ENCODE measurements at places on chromosomes 2 and 18.

- DNase-seq, result no peak
Measured at GRCh38 chr18:63505566-63506335, 29.0 kb downstream of the SERPINB5 start.

GRCh38 chr2:10157293-10157692 lies 34.8 kb downstream of the RRM2 start:
- DNase-seq, result no peak

DNA sequence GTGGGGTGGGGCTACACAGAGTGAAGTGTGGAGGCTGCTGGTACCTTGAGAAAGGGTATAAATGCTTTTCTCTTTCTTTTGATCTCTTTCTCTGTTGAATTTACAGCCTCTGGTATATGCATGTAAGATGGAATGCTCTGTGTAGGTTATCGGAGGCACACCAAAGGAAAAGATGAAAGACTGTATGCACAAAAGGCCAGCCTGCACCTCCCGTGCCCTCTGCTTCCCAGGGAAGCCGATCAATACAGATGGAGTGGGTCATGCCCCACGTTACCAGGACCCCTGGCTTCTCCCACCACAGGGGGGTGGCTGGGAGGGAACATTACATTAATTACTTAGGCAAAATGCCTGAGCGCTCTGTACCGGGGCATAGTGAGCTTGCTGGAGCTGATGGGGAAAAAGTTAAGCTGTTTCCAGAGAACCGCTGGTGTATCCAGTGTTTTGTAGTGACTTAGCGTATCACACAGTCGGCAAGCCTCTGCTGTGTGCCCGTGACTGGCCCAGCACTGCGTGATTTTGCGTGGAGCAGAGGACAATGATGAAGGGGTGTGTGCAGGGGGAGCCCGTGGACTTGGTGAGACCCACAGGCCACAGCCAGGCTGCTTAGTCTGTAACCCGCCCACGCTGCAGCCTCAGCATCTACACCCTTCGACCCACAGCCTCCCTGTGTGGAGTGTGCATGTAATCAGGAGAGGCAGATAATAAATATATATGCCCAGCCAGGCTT lies 8.0 kb downstream of the ALLC start:
- DNase-seq, result no peak

GRCh38 chr2:48941456-48941855 lies 185.9 kb upstream of the LHCGR start:
- no peak for DNase-seq

DNA sequence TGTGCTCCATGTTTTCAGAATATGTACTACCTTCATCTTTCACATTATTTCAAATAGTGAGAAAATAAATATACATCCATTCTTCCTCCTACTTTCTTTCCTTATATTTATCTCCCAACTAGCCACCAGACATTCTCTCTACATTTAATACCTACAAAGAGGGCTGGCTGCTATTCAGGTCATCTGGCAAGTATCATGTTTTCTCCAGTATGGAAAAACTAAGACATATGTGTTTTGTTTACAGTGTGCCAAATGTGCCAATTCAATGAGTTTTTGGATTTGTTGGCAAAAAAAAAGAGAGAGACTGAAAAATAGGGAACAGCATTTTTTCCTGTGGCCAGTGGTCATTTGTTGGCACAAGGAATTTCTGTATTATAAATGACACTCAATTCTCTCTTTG lies 1207.3 kb downstream of the DPP10 start:
- no peak for DNase-seq

All from activated CD8-positive, alpha-beta memory T cell treated with anti-CD3 and anti-CD28 coated beads, Interleukin-2, amount 10 ng/mL, durations not matched to agents 7 days and 5 days (primary cell).